ENCODE measurements at places on chromosomes 1 and 21.

- DNase-seq = no peak
These were observed 536.6 kb upstream of the NR5A2 start for GRCh38 chr1:199490769-199491527.

DNA sequence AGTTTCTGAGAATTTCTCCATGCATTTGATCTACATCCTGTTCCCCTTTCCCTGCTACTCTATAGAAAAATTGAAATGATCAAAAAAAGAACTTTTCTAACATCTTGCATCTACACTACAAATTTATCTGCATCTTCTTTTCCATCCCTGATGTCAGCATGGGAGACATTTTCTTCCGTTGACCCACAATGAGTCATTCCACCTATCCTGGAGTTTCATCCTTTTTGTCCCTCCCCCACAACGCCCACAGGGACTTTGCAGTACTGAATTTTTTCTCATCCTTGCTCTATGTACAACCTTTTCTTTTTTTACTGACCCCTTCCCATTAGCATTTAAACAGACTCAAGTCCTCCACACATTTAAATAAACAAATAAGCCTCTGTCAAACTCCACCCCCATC lies 112.2 kb upstream of the MROH9 start:
- no peak for DNase-seq

DNA sequence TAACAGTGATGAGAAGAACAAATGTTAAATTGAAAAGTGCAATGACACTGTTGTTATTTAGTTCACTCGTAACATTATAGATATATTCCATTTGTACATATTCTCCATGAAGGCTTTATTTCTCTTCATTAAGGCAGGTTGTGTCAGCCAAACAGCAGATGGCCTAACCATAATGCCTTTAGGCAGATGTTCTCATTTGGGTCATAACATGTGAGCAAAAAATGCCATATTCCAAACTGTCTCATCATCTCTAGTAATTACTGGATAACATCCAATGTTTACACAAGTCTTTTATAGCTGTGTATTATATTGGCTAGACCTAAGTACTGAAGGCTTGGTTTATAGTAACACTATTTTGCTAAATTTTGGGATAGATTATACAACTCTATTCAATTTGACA lies 87.2 kb upstream of the CHODL start:
- no peak for DNase-seq

GRCh38 chr1:44347280-44347679 lies 7.8 kb downstream of the ERI3 start:
- DNase-seq = no peak

GRCh38 chr1:54581621-54582035 lies 33.6 kb downstream of the ACOT11 start:
- DNase-seq = peak; percentile 94

DNA sequence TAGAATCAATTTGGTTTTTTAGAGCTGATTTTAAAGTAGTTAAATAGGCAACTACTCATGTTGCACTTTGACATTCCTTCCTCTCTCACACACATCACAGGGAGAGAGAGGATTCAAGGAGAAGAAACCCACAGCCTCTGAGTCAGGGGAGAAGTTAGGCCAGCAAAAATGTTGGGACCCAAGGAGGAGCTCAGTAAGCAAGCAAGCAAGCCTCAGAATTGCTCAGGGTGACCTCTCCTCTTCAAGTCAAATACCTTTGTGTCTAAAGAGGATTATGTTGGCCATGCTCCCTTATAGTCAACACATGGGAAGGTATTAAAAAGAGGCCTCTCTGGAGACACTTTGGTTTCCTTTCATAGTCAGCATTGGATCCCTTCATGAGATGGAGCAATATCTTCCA lies 80.5 kb upstream of the WARS2 start:
- DNase-seq = no peak

- DNase-seq = no peak
These were observed 30.2 kb upstream of the CA6 start for GRCh38 chr1:8915446-8915845.

DNA sequence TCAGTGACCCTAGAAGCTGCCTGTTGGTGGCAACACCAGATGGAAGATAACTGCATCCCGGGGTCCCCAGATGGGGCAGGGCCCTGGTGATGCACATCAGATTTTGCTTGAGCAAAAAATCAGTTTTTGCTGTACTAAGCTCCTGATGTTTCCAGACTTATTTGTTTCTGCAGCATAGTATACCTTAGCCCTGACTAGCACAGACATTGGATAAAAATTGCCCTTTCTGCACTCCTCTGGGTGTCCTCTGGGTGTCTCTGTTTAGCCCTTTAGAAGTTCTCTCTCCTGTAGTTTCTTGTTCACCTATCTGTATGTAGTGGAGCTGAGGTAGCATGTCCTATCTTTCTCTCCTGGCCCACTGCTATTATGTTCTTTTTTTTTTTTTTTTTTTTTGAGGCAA lies 30.3 kb upstream of the PLA2G2C start:
- no peak for DNase-seq

DNA sequence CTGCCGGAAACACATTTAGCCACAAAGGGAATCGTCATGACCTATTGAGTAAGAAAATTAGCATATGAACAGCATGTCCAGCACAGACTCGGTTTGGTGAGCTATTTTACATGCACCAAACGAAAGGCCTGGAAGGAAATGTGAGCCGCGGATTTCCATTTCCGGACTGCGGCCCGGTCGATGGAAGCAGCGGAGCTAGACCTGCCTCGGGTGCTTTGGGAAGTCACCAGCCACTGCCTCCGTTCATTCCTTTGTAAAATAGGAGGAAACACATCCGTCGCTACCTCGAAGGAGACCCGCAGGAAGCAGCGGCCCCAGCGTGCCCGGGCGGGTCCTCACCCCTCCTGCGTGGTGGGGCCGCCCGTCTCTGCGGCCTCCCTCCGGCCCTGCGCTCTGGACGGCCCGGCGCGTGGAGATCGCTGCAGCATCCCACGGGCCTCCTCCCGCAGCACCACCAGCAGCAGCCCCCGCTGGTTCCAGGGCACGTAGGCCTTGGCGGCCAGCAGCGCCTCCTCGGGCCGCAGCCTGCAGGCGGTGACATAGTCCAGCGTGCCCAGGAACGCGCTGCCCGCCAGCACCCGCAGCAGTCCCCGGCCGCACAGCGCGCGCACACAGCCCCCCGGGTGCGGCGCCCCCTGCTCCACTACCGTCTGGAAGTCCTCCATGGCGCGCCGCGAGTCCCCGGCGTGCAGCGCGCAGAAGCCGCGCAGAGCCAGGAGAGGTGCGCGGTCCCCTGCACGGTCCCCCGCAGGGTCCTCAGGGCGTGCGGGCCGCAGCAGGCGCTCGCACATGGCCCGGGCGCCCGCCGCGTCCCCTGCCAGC lies 12.1 kb downstream of the TTC34 start:
- DNase-seq = peak; percentile 33

DNA sequence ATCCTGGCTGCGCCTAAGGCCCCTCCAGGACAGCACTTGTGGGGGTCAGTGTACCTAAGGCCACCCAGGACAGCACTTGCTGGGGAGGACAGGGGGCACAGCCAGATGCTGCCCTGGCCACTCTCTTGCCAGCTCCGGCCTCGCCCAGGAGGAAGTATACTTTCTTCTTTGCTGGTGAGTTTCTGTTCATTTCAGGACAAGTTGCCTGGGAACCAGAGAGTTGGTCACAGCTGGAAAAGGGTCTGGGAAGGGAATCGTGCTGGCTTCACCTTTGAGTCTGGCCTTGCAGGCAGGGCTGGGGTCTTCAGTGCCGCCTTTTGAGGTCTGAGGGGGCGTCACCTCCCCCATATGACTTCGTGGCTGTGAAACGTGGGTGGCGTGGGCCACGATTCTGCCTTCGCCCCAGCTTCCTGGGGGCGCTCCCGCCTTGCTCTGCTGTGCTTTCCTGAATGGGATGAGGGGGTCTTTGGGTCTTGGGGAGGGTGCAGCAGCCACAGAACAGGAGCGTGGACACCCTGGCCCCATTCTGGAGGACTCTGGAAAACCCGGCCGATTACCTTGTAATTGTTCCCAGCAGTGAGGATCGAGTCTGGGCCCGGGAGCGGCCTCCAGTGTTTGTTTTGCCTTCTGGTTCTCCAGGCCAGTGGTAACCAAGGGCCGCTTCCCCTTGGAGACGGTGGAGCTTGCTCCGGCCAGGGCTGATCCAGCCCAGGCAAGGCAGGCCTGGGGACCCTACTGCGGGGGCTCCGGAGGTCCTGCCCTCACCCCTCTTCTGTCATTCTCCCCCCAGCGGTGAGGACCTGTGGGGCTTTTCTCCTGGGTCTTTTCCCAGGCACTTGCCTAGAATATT lies 45.9 kb downstream of the SPSB1 start:
- DNase-seq = peak; percentile 66

DNA sequence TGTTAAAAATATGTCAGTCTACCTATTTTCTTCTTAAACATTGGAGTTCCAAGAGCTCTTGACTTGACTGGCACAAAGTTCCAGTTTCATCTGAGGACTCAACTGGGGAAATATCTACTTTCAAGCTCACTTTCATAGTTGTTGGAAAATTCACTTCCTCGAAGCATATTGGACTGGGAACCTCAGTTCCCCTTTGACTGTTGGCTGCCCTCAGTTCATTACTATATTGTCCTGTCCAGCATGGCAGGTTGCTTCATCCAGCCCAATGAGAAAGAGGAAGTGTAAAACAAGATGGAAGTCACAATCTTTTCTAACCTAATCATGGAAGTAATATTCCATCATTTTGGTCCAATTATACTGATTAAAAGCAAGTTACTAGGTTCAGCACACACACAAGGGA lies 54.3 kb downstream of the ZNF697 start:
- no peak for DNase-seq

GRCh38 chr21:34639882-34640788 lies 25.2 kb upstream of the RCAN1 start:
- DNase-seq = no peak

GRCh38 chr1:67847466-67847865 lies 14.2 kb upstream of the GNG12 start:
- DNase-seq = no peak

DNA sequence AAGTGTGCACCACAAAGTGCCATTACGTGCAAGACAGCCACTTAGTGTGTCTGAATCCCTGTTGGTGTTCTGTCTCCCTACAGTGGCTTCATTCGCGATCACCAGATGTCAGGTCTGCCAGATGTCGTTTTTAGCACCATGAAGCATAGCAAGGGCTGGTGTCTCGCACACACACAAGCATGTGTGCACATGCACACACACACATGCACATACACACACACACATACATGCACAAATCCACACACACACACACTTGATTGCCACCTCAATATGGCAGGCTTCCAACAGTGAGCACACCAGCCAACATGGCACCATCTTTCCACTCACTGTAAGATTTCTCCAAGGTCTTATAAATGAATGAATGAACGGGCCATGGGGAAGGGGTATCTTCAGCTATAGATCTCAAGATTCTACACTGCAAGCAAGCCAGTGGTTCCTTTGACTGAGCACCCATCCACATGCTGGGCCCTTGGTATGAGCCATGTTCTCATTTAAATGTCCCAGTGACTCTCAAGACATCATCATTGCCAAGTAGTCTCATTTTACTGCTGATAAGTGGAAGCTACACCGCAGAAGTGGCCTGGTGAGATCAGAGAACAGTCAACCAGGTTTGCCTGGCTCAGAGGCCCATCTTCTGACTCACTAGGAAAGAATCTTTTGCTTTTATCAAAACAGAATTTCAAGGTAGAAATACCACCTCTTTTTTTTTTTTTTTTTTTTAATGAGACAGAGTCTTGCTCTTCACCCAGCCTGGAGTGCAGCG lies 84.9 kb downstream of the SIM2 start:
- no peak for DNase-seq

- no peak for DNase-seq
These were observed 21.7 kb downstream of the ARHGEF10L start for GRCh38 chr1:17561247-17561548.

GRCh38 chr1:1358433-1359271 lies at the start of gene MXRA8:
MXRA8 (minus strand) TSS chr1:1358555; CDS start chr1:1358504, 51 bp downstream.
- DNase-seq = peak; percentile 88

DNA sequence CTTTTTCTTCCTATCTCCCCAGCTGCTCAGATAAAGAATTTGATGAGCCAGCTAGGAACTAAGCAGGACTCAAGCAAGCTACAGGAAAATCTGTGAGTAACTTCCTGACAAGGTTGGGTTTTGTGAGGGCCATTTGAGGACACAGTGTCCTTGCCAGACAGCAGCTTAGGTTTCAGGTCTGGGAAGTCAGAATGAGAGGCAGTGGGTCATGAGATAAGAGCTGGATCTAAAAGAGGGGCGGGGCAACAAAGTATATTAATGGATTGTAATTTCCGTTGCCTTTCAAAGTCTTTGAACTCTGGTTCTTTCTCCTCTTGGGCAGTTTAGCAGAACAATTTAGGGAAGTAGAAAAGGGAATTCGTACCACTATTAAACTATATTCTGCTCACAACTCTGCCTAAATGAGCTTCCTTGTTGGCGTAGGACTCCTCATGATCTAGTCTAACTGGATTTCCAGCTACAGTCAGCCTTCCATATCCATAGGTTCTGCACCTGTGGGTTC lies 16.6 kb downstream of the STX12 start:
- DNase-seq = no peak

- no peak for DNase-seq
These were observed 1.0 kb downstream of the CRB1 start for GRCh38 chr1:197269053-197269452.

DNA sequence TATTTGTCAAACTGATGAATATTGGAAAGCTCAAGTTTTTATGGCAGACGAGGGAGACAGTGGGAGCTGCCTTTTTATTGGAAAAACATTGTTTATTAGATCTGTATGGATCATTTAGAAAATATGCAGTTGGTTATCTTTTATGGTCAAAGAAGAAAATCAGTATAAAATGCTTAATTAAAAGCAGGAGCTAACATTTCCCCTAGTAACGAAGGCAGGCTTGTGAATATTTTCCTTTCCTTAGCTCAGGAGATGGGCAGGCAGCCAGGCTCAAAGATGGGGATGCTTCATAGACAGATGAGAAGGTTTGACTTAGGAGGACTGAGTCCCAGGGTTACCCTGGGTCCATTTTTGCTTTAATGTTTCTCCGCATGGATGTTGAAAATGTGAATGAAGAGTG lies 26.0 kb downstream of the ROR1 start:
- DNase-seq = no peak

GRCh38 chr1:238912148-238912547 lies 474.2 kb upstream of the CHRM3 start:
- no peak for DNase-seq

All from Right ventricle myocardium superior (tissue), 1 donor.